Esophagus muscularis mucosa (tissue), 4 donors: ENCODE measurements at places on chromosomes 2 and 18. TPM values are rescaled to one million over a fixed set of nuclear protein-coding genes. Genes with fewer than 3 reads are reported as not detected.
A peak's percentile ranks its signal among the peaks of the same experiment; 100 is the strongest.

DNA sequence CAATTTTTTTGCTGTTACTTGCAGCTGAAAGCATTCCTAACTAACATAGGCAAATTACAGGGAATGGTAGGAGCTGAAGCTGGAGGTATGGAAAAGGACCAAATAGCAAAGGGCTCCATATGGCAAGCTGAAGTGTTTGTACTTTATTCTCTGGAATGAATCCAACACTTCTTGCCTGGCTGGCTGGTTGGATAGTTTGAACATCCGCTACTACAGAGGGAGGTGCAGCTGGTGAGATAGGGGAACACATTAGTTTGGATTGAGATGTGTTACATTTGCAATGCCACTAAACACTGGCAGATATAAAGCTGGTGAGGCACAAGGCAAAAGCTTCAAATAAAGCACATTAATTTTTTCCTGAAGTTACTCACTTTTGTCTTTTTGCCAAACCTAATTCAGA is 291.5 kb downstream of the SP3 start:
- no peak for DNase-seq

GRCh38 chr2:169221745-169222369 is 140.5 kb downstream of the LRP2 start:
- no peak for DNase-seq

DNA sequence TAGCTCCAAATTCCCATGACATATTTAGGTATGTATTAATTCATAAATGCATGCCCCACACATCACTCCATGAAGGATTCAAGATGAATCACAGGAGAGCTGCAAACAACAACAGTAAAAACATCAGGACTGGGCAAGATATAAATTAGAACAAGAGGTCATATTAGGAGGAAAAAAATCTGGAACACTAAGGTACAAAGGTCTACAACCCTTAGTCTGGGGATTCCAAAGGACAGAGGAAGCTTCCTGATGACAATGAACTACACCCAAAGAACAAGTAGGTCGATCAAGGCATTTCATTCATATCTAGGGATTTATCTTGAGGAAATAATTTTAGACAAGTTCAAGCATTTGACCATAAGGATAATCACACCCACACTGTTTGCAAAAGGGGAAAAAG is 14.5 kb downstream of the VPS4B start:
- DNase-seq, result no peak

Gene ADD2
- total RNA-seq, result 8.6 TPM

DNA sequence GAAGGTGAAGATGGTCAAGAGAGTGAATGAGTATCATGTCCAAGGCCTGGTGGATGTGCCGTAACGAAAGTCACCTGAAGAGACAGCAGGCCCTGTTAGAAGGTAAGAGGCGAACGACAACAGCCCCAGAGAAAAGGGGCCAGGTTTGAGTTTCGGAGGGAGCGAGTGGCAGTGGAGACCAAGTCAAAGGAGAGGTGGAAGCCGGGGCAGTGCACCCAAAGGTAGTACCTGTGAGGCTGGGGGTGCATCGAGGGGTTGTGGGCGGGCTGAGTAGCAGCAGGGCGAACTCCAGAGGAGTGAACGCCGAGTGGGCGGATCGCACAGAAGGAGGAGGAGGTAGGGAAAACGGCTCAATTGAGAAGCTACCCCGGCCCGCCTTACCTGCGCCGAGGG is 358 bp downstream of the USP37 start:
- DNase-seq, result no peak

- no peak for DNase-seq
These were observed 638.5 kb upstream of the PKDCC start for GRCh38 chr2:41409328-41409727.

GRCh38 chr2:170647741-170648436 is 67.2 kb upstream of the SP5 start:
- no peak for DNase-seq

DNA sequence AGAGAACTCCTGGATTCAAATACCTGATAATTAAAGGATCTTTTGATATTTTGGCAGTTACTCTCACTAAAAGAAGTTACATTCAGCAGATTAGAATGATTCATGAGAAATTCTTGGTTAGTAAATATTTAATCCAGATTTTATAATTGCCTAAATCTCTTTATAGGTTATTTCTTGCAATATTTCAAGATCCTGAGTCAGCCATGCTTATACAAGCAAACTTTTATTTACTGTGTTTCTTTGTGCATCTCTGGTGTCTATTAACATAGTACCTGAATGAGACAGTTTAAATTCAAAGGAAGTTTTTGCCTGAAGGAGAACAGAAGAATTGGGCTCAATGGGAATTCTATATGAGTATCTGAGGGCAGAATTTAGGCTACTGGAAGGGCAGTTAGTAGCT is 249.3 kb downstream of the ERBB4 start:
- no peak for DNase-seq

Gene AQP4
- total RNA-seq, result 0.84 TPM

- no peak for DNase-seq
These were observed 44.3 kb upstream of the EHBP1 start for GRCh38 chr2:62661263-62661635.

DNA sequence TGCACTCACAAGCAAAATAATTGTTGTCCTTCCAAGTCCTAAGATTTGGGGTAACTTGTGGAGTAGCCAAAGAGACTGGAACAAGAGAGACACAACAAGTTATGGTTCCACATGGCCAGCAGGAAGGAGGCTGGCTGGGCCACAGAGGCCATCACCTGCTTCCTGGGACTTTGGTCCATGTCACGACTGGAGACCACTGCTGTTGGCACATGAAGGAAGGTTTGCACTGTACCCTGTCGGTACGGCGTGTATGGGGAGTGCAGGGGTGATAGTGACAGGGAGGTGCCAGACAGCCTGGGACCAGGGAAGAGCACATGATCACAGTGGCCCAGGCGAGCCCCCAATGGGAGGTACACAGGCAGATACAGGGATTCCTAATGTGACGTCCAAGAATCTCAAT is 15.5 kb downstream of the SLC66A2 start:
- DNase-seq, result no peak

DNA sequence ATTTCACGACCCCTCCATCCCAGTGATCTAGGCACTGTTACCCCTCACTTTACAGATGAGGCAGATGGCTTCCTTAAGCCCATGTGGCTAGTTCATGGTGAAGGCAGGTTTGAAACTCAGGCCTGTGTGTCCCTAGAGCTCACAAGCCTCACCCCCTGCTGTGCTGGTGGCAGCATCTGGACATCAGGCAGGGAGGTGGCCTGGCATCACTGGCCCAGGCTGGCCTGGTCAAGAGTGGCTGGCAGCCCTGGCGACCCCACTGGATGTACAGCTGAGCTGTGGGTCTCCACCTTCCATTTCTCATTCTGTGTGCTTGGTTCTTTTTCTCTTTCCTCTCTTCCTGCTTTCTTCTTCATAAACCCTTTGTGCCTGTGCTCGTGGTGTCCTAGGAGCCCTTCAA is 56.3 kb downstream of the BOLA3 start:
- DNase-seq, result no peak

- DNase-seq, result no peak
These were observed 32.8 kb upstream of the SLC14A1 start for GRCh38 chr18:45690975-45691815.

DNA sequence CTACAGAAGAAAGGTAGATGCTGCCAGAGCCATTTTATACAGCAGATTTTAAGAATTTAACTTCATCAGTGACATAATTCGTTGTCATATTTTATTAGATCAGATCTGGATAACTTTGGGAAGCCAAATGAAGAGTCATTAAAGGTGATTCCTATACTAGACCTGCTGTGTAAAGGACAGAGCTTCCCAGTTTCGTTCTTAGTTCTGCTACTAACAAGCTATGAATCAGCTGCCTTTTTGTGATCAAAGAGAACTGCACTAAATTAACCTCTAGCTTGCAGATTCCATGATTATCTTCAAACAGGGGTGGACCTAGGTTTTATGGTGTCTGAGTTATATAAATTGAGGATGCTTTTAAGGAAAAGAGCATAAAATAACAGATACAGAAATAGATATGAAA is 926.5 kb upstream of the ACVR2A start:
- DNase-seq, result no peak

GRCh38 chr2:120958623-120959366 is 223.1 kb downstream of the GLI2 start:
- DNase-seq, result no peak

DNA sequence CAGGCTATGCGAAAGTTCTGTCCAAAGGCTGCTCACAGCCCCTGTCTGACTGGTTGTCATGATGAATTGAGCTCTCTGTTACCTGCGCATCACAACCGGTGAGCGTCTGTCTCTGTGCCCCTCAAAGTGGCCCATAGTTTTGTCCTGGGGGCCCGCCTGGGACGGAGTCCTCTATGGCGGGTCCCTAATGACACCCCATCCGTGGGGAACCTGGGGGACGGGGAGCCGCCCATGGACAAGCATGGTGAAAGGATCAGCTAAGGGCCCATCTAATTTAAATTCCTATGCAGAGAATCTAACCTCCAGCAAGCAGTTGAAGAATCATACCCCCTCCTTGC is 473 bp downstream of the ELMOD3 start:
- no peak for DNase-seq

DNA sequence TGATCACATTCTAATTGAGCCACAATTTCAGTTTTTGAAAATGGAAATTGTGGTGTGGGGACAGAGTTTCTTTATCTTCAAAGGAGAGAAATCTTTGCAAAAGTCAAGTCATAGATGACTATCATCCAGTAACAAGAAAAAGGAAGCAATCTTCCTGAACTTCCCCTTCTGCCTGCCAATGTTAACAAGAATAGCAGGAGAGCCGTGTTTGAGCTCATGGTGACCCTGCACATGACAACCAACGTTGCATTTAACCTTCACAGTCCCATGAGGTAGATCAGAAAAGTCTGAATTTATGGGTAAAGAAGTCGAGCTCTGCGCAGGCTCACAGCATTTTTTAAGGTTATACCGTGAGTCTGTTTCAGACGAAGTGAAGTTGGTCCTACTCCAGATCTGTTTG is 454.9 kb downstream of the LPIN1 start:
- no peak for DNase-seq

GRCh38 chr2:37809931-37810570 is 115.0 kb upstream of the RMDN2 start:
- DNase-seq, result peak; percentile 45

Gene UBE2E3
- 41.5 TPM for total RNA-seq

Gene NTSR2
- not detected for total RNA-seq

DNA sequence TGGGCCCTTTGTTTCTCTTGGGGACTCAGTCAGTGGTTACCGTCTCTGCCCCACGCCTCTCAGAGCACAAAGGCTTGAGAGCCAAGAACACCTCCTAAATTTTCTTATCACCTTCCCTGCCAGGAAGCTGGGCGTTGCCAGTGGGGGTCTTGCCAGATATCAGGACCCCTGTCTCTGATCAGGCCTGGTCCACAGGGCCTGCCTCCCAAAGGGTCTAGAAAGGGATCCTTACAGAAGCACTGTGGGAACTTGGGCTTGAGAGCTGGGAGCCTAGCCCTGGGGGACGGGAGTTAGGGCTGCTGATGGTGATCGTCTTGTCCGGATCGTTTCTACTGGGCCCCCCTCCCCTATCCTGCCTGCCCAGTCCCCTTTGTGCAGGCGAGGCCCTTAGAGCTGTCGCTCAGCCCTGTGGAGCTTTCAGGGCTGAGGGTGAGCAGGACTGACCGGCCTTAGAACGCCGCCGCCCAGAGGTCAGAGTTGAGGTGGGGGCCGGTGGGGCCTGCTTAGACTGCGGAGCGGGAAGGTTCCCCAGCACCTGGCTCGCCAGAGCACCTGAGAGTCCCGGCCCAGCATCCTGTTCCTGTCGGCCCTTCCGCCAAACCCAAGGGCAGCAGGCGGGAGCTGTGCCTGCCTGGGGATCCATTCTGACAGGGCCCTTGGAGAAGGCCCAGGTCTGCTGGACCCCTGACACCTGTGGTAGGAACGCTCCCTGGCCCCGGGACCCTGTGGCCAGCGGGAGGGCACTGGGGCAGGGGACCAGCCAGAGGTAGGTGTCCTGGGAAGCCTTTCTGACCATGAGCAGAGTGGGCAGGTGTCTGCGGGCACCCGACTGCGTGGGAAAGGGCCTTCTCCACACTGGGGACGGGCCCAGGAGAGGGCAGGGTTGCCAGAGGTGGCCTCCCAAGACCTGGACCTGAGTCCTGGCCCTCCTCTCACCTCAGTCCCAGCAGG is 956 bp downstream of the ESPNL start:
- DNase-seq, result peak; percentile 70

DNA sequence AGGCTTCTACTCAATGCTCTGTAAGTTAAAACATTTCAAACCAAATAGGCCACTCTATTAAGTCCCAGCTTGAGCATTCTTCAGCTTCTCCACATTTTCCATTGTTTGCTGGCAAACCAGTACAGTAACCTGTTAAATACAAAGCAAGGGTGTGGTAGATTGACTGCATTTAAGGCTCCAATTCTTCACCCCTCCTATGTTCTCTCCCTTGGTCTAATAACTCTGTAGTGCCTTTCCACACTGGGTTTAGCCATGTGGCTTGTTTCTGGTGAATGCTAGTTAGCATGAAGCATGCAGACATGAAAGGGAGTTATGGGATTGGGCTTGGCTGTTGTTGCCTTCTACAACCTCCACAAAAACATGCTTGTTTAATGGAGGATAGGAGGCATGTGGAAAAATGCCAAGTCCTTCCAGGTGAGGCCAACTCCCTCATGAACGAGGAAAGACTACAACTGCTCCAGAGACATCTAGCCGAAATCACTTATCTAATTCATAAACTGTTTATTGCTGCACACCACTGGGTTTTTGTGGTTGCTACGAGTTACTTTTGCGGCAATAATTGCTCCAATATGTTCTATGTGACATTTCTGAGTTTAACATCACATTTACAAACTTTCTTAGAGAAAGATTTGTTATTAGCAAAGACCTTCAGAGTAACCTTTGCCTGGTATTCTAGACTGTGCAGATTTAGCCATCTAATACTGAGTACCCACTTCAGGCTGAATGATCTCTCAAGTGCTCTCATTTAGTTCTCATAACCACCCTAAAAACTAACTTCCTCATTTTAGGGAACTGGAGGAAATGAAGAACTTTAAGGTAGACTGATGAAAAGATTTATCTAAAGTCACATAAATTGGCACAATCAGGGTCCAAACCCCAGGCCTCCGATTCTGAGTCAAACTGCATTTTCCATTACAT is 104.0 kb downstream of the SMAD2 start:
- no peak for DNase-seq

GRCh38 chr2:182548031-182548950 is 121.5 kb upstream of the PDE1A start:
- no peak for DNase-seq

- no peak for DNase-seq
These were observed 58.8 kb upstream of the NOL4 start for GRCh38 chr18:34283506-34283905.

GRCh38 chr2:109173311-109174171 is 44.5 kb downstream of the SH3RF3 start:
- no peak for DNase-seq

- no peak for DNase-seq
These were observed 30.8 kb downstream of the ZNF892 start for GRCh38 chr2:95238131-95238530.

DNA sequence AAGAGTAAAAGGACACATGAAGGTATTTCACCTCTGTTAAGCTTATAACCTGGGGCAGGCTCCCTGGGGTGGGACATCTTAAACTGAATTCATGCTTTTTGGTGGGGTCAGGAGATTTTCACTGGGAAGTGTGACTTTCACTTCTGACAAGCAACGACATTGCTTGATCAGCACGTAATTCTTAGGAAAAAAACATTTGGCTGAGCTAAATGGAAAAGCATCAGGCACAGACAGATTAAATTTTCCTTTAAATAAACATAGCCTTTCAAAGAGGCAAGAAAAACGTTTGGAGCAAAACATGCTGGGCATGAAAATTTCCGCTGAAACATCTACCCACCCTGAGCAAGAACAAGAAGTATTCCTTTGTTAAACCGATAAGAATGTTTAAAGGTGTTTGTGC is 674.0 kb upstream of the CELF4 start:
- DNase-seq, result no peak
